GM04503 (cell line): ENCODE measurements at places on chromosomes 3 and 15.

- DNase-seq, result no peak
Measured at GRCh38 chr15:25810154-25810553, 53.0 kb downstream of the ATP10A start.

DNA sequence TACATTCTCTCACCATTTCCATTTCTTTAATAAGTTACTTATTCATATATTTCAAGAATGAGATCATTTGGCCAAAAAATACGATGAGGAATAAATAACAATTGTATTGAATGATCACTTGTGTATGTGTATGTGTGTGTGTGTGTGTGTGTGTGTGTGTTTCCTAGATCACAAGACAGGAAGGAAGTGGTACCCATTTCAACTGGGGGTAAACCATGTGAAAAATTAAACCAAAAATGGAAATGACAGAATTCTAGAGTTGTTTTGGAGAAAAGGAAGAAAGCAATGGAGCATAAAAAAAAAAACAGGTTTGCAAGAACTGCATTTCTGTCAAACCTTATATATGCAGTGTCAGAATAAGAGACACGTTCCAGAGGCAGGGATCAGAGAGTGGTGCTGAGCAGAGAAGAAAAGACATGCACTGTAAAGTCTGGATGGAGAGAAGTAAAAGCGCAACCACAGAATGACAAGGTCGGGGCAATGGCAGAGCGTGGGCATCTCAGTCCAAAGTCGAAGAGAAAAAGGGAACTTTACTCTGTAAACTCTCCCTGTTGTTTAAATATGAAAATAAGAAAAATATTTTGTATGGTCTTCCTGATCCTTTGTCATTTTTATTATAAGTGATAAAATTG lies 75.5 kb downstream of the PEX5L start:
- no peak for DNase-seq

DNA sequence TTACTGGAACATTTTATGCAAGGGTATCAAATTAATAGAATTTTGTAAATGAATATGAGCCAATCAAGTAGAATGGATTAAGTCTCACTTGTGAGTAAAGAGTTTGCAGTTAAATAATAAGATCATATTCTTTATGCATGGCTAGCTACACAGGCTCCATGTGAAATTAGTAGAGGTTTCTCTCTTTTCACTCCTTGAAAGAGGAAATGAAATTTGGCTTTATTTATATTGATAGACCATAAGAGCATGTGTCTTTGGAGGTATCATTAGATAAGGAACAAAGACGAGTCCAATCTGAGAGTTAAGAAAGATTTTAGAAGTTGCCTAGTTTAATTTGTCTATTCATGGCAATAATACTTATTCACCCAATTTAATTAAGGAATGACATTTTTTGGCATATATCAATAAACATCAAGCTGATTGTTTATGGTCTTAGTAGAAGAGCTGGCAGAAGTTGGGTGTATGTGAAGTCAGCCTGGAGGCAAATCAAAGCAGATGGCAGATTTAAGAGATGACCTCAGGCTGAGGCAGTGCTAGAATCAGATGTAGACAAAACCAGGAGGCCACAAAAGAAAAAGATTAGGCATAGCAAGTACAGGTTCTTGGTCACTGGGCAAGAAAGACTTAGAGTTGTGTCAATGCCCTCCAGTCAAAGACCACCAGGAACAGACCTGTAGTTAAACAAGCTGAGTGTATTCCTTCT lies 406.5 kb upstream of the ARHGEF26 start:
- DNase-seq, result no peak

- DNase-seq, result no peak
Measured at GRCh38 chr15:48394970-48395369, 63.7 kb downstream of the DUT start.

- peak; percentile 7 for DNase-seq
Measured at GRCh38 chr3:39531665-39532064, 64.2 kb downstream of the MOBP start.

DNA sequence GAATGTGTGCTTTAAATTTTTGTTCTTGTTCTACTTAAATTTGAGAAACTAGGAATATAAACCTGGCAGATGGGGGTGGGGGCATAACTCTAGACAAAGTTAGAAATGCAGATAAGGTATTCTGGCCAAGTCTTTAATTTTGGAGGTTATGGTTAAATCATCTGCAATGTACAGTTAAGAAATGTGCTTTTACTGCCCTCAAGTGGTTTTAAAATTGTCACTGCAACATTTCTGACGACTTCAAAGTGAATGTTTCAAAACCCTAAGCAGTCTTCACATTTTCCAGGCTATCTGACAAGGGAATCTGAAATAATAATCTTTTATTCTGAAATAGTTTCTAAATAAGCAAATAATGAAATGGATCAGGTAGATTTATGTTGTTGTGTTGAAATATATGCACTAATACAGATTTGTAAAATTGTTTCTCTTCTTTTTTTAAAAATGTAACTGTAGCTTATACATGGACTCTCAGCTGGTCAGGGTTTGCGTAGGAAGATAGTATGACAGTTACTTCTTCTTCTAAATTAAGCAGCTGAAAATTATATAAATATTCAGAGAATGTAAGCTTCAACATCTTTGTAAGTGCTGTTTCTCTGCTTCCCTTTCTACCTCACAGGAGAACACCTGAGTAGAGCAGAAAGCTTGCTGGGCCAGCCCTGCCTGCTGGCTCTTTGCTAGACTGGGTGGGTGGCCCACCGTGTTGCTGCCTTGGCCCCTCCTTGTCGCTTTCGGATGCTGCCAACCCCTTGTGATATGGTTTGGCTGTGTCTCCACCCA lies 45.0 kb downstream of the SUCNR1 start:
- peak; percentile 33 for DNase-seq

- DNase-seq, result no peak
Measured at GRCh38 chr3:35262406-35262805, 376.9 kb upstream of the ARPP21 start.
